ENCODE measurements at places on chromosomes 2 and 18.

GRCh38 chr18:27685807-27686412 lies 491.0 kb downstream of the CDH2 start:
- DNase-seq = no peak

- DNase-seq = no peak
These were observed 59.0 kb upstream of the ZNF532 start for GRCh38 chr18:58805467-58806187.

DNA sequence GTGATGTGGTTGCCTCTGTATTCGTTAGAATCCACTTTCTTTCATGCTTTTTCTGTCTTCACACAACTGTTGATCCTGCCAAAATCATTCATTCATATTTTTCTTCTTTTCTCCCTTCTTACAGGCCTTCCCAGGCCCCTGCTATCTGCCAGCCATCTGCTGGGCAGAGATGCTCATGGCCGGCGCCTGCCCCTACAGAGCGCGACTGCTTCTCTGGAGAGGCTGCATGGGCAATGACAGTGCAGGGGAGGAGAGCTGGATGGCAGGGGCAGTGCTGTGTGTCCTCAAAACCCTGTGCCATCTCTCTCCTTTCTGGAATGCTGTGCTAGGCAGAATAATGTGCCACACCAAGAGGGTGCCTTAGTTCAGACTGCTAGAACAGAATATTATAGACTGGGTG lies 125.2 kb downstream of the INHBB start:
- DNase-seq = peak; percentile 28

DNA sequence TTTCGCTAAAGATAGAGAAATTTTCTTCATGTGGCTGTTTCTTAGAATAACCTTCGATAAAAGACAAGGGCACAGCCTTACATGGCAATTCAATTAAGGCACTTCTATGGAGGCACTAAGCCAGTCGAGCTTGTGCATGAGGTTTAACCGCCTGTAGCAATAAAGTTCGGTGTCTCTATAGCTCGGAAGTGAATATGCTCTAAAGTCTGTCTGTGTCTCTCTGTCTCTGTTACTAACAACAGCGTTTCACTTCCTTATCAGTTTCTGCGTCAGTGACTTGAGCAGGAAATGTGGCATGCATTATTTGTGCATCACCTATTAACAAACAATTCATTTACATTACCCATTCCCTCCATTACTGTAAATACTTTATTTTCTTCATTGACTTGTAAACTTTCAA lies 365.1 kb upstream of the NETO1 start:
- no peak for DNase-seq

DNA sequence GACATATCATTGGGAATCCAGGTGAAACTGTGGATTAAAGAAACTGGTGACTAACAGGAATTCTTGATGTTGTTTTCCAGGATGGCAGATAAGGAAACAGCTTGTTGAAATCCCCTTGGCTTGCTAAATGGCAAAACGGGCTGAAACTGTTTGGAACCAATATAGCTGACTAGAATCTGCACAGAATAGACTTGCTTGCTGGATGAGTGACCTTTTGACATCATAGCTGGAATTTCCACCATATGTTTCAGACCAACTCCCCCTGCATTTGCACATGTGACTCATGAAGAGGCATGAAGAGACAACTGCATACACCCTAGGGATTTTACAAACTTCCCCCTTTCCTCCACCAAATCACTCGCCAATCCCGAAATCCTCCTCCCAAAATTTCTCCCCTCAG lies 87.7 kb upstream of the LYPD1 start:
- no peak for DNase-seq

DNA sequence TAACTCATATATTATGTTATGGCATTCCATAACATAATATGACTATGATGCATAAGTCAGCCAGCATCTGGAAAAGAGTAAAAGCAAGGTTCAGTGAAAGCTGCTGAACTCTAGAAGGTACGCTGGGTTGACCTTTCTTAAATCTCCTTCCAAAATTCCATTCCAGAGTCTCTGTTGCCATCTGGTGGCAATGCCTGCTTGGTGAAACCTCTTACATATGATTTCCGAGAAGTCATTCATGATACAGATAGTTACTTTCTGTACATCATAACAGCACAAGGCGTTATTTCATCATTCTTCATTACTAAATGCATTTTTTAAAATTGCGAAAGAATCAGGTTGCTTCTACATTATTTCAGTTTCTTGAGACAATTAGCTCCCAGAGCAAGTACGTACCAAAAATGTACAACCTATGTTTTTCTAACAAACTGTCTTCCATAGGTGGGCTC lies 7.0 kb upstream of the EPG5 start:
- no peak for DNase-seq

DNA sequence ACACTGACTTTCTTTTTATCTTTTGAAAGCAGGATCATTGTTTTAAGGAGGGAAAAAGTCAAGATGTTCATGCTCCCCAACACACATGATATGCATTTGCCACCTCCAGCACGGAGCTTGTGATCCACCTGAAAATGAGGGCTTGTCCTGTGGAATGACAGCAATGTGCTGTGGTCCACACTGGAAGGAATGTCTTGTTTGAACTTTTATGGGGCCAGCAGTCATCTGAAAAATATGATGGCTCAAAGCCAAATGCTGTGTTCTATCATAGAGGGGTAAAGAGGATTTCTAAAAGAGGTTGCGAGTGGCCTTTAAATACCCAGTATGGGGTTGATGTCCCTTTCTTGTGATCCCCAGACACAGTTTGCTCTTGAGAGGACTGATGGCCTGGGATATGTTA lies 226.5 kb upstream of the SPRED2 start:
- DNase-seq = no peak

All from dorsolateral prefrontal cortex (tissue), 122 donors.